ENCODE measurements at places on chromosomes 4 and X.

DNA sequence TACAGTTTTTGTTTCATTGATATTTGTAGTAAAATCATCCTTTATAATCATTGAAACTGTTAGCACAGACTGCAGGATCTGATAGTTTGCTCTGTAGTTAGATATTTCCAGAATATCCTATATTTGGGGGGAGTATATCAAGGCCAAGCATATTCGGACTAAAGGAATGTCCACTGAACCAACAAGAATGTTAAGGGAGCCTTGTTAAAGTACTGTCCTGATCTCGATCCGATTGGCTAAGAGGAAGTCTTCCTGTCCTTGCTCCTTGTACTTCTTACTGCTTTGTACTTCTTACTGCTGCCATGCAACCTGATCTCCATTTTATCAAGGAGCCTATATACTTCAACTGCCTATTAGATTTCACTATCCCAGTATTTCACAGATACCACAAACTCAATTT, 449.3 kb downstream of the RPA4 start:
- DNase-seq: no peak

DNA sequence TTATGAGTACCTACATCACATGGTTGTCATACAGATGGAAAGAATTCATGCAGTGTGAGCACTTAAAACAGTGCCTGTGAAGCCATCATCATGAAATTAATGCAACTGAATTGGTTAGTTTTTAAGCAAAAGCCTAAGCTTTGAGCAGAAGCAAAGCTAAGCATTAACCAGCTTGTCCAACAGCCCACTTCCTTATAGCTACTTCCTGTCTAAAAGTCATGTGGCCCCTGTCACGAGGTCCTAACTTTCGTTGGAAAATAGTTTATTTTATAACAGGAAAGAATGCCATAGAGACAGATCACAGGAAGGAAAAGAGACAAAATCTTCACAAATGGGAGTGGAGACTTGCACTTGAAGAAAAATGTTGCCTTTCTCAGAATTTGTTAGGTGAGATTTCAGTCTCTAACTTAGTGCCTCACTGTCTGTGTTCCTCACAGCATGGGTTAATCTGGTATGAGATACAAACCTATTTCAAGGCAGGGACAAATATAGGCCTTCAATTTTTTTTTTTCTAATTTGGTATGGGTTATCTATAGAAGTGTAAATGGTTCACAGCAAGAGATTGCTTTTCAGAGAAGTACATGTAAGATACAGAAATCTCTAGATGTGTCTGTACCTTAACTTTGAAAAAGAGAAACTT, 27.7 kb upstream of the VCX start:
- no peak for DNase-seq

DNA sequence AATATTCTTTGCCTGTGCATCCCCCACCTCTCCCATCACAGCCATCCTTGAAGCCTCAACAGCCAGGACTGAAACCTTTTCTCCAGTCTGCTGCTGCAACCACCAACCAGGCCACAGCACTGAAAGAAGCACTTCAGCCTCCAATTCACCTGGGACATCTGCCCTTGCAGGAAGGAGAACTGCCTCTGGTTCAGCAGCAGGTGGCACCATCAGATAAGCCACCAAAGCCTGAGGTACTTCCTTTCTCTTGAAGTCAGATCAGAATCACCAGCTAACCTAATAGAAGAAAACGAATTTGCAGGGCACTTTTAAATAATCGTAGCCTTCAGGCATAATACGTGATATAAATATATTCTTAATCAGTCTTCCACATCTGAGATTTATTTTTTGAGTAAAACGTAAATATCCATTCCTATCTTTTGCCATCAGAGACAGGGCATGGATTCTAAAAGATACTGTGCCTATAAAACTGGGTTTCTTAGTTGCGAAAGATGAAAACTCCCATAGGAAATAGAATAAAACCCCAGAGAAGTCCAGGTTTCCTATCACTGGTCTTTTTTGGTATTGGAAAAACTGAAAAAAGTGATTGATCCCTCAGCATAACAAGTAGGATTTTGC, 9.5 kb downstream of the AMBN start:
- peak; percentile 13 for DNase-seq

DNA sequence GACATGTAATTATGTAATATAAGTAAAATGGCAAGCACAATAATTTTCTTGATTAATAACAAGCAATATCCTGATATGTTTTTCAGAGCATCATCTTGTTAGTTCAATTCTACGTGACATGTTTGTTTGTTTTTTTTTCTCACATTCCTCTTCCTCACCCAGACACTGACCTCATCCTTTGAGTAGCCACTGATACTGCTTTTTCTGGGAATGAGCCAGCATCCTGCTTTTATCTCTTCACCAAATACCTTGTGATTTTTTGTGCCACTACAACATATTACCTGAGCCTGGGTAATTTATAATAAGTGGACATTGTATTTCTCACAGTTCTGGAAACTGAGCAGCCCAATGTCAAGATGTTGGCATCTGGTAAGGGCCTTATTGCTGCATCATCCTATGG, 484.0 kb downstream of the NAF1 start:
- DNase-seq: no peak

- no peak for DNase-seq
Observed at GRCh38 chrX:46722742-46723568, 36.0 kb downstream of the SLC9A7 start.

GRCh38 chrX:85444613-85445012, 65.1 kb upstream of the POF1B start:
- DNase-seq: no peak

GRCh38 chr4:55435141-55435841, 39.5 kb downstream of the TMEM165 start:
- no peak for DNase-seq

DNA sequence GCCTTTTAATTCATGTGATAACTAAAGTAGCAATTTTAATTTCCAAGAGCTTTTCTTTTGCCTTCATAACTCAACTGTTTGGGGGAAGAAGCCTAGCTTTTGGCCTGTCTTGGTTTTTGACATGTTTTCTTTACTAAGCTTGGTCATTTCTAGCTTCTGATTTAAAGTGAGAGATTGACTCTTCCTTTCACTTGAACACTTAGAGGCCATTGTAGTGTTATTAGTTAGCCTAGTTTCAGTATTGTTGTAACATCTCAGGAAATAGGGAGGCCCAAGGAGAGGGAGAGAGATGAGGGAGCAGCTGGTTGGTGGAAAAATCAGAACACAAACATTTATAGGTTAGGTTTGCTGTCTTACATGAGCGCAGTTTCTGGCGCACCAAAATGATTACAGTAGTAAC, 44.8 kb downstream of the DCLK2 start:
- no peak for DNase-seq

DNA sequence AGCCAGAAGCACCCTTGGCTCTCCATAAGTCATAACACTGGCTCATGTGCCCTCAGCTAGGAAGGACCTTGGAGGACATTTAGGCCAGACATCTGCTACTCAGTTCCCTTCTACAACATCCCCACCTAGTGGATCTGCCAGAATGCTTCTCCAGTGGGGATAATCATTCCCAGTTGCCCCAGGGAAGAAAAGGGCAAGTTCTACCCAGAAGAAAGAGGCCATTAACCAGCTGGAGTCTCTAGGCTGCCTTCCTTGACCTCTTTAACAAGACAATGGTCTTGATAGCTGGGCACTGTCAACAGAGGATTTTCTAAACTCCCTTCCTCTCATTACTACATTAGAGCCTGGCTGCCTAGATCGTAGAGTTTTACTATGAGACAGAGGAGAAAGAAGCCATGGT, 42.0 kb downstream of the LGI2 start:
- no peak for DNase-seq

- DNase-seq: no peak
Observed at GRCh38 chrX:70527610-70528345, 83.1 kb downstream of the DLG3 start.

GRCh38 chrX:120727452-120727851, 97.6 kb upstream of the C1GALT1C1 start:
- DNase-seq: no peak

- no peak for DNase-seq
Observed at GRCh38 chr4:98556451-98556850, 102.0 kb downstream of the TSPAN5 start.

DNA sequence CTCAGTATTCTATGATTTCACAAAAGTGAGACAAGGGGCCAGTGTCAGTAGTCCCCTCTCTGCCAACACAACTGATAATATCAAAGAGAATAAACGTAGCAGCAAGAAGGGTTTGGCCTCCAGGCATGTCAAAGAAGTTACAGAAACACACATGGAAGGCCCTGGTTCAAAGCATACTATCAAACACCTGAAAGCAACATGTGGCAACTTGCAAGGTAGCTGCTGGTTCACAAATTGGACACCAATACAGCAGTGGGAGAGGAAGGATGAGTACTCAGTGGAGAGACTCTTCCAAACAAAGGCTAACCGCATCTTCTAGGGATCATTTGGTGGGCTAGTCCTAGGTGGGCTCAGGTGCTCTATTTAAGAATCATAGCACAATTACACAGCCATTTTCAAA, 74.9 kb upstream of the MAOA start:
- DNase-seq: no peak

- DNase-seq: no peak
Observed at GRCh38 chr4:152014280-152014679, 253.5 kb upstream of the GATB start.

- no peak for DNase-seq
Observed at GRCh38 chr4:94634271-94634670, 123.5 kb upstream of the BMPR1B start.

DNA sequence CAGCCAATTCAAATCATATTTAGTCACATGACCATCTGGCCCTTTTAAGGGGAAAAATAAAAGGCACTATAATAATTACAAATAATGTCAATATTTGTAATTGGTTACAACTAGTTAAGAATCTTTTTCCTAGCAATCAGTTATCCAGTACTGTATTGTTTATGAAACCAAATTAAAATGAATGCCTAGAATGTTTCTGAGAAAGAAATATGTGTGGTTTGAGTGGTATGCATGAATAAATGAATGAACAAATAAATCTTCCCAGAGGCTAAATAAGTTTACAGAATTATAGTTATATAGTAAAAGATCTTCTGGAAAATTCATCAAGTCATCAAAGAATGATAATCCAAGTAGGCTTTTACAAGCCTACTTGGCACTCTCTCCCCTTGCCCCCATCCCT, 55.8 kb upstream of the F8A3 start:
- no peak for DNase-seq

DNA sequence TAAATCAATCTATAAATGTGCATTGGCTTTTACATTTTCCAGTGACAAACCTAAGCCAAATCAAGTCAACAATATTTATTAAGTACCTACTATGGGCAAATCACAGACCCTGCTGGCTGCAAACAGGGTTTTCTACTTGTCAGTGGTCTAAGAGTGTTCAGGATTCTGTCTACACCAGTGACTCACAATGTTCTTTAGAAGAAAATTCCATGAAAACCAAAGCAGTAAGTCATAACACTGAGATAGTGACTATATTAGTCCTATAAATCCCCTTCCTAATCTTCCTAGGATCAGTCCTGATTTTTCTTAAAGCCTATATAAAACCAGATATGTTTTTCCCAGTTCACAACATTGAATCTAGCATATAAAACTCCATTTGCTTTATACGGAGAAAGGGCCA, 69.7 kb downstream of the PPP3CA start:
- DNase-seq: no peak

DNA sequence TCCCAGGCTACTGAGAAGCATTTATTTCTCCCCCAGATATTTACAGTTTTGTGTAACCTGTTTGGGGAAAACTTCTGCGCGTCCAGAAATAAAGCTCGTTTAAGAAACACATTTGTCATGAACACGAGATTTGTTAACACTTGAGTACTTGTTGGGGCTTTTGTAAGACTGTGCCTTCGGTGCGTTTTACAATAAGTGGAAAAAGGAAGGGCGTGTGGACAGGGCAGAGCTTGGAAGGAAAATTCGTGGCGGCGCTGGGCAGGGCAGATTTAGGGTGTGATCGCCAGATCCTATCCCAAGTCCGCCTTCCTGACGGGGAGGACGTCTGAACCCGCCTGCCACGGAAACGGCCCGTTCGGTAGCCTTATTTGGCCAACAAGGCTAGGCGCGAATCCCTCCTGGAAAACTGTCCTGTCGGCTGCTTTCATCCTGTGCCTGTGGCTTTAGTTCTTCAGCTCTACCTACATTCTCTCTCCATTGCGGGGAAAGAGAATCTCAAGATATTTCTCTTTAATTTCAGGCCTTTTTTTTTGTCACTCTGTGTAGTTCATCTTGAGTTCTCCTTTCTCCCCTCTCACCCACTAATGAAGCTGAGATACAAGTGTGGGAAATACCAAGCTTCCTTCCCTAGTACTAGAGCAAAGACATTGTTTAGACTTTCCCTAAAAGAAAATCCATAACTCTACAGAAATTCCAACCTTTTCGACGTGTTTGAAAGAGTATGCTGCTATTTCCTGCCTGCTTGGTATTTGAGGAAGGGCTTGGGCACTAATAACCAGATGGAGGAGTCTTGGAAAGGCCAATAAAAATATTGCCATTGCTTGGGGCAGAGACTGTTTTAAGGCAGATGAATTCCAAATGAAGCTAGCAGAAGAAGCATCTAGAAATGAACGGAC, 982 bp downstream of the PDLIM5 start:
- no peak for DNase-seq

DNA sequence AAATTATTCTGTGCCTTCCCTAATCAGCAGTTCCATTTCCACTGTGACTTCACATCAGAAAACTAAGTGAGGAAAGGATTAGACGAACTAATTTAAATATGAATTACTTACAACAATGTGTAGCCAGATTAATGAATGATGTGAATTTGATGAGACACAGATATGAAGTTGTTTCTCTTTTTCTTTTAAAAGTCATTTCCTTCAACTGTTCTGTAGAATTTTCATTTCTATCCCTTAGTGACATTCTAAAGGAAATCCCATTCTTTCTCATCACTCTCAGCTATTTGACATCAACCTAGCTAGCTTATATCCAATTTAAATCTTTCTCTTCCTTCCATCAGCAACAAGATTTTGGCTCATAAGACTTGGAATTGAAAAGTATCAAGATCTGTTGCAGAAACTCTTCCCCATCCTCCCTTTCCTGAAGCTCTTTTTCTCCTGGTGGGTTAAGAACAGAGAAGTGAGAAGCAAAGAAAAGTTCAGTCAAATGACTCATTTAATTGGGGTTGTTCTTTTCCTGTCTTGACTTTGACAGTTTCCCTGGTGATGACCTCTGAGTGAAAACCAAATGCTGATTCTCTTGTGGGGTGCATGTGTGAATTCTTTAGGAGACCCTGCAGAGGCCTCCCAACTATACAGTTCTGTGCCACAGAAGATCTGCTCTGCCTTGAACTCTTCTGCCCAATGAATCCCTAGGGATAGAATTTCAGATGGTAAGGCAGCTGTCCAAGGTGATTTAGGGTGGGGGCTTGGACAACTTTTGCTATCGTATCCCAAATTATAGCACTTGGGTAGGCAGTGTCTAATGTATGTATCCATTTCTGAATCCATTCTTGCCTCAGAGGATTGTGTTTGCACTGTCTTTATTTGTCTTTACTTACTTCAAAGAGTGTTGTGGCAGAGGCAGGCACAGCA, 232.5 kb upstream of the GPRIN3 start:
- DNase-seq: no peak

- no peak for DNase-seq
Observed at GRCh38 chr4:73988061-73988460, at the start of gene PPBP. TSS of gene PPBP (minus strand) at chr4:73988190. CDS start at chr4:73988103, 87 bp downstream.

- no peak for DNase-seq
Observed at GRCh38 chr4:39533541-39533940, 6.3 kb upstream of the UGDH start.

Measured in stimulated activated CD4-positive, alpha-beta T cell treated with anti-CD3 and anti-CD28 coated beads, TNF-alpha, amount 100 ng/mL, for 1 hour (primary cell).